Right hindlimb (tissue), 1 donor: ENCODE measurements at places on chromosomes 12 and 14.

DNA sequence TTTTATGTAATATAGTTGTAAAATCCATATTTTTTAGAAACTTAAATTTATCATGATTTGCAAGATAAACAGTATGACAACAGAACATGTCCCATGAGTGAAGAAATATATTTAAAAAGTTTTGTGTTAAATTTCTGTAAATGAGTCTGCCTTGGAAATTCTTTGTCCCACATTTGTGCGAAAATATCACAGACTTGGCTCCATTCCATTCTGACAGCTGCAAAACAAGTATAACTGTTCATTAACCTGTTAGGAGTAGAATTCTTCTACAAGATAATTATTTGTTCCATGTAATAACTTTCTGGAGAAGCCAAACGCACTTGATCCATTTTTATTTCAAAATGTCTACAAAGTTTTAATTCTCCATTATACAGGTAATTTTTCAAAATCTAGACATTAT, 37.9 kb downstream of the MDM1 start:
- no peak for DNase-seq

DNA sequence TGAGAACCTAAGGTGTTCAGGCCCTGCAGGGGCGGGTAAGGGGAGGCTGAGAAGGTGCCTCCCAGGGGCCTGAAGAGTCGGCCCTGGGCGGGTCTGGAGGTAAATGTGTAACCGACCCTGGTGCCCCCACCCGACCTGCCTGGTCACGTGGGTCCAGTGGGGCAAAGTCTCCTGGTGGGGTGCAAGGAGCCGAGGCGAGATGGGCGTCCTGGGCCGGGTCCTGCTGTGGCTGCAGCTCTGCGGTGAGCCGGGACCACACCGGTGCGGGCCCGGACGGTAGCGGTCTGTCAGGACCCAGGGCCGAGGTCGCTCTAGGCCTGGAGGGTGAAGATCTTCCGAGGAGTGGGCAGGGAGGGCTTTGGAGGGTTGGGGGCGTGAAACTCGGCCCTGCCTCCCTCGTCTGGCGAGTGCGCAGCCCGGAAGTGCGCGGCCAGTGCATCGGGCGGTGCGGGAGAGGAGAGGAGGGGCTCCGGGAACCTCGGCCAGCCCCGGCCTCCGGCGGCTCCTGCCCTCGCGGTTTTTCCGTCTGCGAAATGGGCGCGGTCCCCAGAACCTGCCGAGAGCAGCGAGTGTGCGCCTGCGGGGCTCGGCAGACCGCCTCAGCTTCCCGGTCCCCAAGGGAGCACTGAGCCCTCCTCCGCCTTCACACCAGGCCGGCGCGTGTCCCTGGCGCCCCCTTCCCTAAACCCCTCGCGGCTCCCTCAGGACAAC, at the start of gene AMN:
Gene AMN (plus strand): TSS at position 174 of the 711 bp plus-strand sequence. CDS start 26 bp downstream, at position 200.
- DNase-seq = no peak

DNA sequence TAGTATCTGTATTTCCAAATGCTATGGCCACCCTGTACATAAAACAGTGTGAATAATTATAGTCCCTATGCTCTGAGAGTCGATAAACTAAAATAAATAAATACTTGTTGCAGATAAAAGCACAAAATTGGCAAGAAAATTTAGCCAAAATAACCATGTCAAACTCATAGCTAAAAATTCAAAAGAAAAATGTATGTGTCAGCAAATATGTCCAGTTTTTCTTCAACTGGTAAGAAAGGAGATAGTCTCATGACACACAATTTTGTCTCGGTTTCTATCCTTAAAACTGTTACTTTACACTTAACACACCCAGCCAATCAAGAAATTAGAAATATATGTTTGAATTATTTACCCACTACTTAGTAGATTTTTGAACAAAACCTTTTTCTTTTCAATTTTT, 145.6 kb upstream of the FSCB start:
- no peak for DNase-seq

DNA sequence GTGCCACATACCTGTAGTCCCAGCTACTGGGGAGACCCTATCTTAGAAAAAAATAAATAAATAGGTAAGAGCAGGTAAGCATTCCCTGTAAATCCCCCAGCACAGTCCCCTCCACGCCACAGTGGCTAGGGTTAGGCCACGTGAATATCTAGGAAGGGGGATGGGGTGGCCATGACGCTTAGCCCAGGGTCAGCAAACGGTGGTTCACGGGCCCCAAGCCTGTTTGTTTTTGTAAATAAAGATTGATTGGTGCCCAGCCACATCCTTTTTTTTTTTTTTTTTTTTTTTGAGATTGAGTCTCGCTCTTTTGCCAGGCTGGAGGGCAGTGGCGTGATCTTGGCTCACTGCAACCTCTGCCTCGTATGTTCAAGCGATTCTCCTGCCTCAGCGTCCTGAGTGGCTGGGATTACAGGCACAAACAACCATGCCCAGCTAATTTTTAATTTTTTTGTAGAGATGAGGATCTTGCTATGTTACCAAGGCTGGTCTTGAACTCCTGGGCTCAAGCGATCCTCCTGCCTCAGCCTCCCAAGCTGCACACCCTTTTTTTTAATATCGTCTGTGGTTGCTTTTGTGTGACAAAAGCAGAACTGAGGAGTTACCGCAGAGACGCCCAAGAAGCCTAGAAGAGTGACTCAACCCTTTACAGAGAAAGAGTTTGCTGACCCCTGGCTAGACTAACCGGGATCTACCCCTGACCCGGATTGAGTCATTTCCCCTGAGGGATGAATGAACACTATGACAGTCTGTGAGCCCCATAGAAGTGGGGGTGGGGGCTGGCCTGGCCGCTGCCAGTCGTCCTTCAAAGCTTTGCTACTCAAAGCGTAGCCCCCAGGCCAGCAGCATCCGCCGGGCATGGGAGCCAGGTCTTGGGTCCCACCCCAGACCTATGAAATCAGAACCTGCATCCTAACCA, 113.7 kb upstream of the NCOR2 start:
- peak; percentile 65 for DNase-seq

GRCh38 chr12:52137746-52138145, 54.1 kb downstream of the KRT80 start:
- DNase-seq = peak; percentile 10

- DNase-seq = no peak
Observed at GRCh38 chr12:82746668-82747067, 60.0 kb downstream of the TMTC2 start.

DNA sequence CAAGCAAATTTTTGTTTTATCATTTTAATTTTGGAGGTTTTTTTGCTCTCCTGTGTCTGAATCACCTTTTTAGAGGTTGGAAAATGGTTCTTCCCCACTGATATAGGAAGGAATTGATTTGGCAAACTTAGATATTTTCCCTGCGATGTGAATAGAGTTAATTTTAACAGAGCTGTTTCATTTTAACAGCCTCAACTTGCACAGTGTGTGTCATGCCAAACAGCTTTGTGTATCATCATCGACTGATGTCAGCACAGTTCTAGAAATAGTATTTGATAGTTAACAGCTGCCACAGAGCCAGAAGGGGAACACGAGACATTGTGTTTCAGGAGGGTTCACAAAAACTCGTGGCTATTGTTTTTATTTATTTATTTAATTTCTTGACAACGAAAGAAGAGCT, 243.1 kb upstream of the FOXN3 start:
- peak; percentile 51 for DNase-seq

- DNase-seq = no peak
Observed at GRCh38 chr12:51675071-51675803, 84.2 kb downstream of the SCN8A start.

GRCh38 chr12:118359541-118359915, 13.2 kb downstream of the TAOK3 start:
- DNase-seq = no peak

DNA sequence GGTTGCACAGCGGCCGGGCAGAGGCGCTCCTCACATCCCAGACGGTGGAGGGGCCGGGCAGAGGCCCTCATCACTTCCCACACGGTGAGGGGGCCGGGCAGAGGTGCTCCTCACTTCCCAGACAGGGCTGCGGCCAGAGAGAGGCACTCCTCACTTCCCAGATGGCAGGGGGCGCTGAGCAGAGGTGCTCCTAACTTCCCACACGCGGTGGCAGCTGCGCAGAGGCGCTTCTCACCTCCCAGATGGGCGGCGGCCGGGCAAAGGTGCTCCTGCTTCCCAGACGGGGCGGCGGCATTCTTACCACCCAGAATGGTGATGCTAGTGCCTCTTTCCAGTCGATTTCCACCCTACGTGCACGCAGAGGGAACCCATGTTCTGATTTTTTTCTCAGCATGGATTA, 304.4 kb downstream of the RGS6 start:
- DNase-seq = no peak

- DNase-seq = no peak
Observed at GRCh38 chr12:55822228-55822627, 4.4 kb downstream of the ORMDL2 start.

DNA sequence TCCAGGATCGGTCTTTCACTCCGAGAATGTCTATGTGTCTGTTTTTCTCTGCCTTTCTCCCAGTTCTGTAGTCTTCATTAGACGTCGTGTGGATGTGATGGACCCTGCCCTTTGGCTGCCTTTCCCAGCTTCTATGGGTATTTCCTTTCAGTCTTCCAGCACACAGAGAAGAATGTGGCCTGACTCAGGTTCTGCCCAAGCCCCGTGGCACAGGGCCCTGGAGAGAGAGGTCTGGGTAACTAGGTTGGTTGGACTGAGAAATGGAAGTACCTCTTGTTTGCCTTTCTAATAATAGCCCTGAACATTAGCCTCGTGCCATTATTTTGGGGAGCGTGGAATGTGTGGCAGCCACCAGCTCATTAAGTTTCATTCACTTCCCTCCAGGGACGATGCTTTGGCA, 3.8 kb downstream of the FOXJ2 start:
- DNase-seq = peak; percentile 31

DNA sequence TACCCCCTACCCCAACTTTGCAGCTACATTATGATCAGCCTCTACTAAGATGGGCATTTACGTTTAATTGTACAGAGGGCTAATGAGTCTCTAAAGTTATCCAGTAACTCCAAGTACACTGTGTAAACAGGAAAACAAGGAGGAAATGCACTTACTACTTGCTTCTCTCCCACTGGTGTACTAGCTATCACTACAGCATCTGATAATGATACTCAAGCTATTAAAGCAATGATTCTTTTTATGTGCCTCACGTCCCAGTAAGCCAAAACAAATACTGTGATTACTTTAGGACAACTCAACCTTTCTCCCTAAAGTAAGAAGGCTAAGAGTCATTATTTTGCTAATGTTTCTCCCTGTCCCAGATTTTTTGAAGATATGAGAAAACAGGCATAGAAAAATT, 128.6 kb upstream of the CCDC175 start:
- DNase-seq = no peak

- DNase-seq = no peak
Observed at GRCh38 chr12:120054293-120054692, 62.3 kb downstream of the RAB35 start.

- peak; percentile 77 for DNase-seq
Observed at GRCh38 chr12:47377414-47378221, 297.9 kb upstream of the AMIGO2 start.

DNA sequence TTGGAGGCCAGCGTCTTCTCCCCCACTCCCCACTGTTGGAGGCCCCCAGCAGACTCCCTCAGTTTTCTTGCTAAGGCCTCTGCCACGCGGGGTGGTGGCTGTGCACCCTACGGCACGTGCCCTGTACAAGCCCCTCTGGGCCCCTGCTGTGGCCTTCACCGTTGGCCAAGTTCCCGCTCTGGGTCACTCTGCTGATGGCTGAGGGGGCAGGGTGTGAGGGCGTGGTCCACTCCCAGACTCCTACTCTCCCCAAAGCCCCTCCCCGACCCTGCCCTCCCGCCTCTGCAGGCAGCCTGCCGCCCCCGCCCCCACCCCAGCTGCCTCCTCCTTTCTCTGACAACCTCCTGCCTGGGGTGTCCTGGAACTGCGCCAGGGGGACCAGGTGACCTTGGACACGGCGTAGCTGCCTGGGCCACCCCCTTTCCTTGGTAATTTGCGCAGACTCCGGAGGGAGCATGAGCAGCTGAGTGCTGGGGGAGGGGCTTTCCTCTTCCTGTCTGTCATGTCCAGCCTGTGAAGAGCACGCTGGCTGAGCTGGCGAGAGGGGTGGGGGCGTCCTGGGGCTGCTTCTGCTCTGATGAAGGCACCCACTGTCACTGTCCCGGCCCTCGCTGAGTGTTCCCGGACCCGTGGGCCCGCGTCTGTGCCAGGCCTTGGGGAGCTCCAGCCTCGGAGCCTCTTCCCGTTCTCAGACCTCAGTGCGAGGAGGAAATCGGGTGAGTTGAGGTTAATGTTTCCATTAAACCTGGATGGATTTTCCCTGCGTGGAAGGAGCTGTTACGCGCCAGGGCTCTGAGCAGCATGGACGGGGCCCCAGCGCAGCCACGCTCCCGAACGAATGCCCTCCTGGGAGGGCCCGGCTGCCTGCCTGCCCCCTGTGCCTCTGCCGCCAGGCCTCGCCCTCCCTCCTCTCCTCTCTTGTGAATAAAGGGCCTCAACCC, 85.0 kb downstream of the KIF26A start:
- DNase-seq = peak; percentile 86

DNA sequence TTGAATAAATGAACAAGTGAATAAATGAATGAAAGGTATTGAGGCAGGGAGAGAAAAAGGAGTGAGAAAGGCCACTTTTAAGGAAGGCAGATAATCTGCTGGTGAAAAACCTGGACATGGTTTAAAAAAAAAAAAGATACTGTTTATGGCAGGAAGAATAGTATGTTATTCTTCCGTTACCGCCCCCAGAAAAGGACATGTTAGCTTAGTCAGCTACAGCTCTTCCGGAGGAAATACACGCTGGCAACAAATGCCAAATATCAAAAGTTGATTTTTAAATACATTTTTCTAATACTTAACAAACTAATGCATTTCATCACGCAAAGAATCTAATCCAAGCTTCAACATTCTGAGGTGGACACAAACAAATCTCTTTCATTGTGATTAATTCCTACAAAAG, 43.2 kb downstream of the SLC5A8 start:
- no peak for DNase-seq

DNA sequence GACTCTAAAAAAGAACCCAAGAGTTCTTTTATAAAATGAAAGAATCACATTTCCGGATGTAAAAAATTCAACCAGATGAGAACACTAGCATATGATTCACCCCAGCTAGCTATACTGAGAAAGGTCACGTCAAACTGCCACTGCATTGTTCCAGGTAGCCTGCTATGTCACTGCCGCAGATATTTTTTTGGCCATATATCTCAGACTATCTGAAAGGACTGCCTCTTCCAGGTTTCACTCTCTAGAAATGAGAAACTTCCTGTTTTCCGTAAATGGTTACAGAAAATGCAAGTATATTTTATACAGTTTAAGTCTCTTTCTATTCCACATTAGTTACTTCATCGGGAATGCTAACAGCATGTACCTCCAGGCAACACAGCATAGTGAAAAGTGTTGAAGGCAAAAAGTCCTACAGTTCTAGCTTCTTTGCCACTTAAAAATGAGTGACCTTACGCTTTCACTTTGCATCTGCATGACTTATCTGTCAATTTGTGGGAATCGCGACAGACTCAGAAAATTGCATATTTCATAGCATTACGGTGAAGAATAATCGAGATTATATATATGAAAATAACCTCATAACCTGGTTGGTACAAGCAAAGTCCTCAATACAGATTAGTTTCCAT, 105.2 kb downstream of the MED13L start:
- DNase-seq = no peak

DNA sequence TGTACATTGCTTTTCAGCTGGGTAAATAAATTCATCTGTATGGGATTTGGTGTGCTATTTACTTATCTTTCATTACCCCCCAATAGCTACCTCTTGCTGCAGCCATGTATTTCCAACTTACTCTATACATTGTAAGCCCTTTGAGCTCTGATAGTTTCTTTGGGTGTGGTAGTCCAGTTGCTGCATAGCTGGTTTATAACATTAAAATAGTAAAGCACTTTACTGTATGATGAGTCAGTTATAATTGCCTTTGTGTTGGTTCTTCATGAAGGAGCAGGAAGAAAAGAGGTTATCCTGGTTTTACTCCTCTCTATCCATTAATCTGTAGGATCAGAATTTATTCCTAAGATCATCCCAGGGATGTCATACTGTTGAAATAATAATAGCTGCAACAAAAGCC, 15.7 kb downstream of the TBC1D30 start:
- no peak for DNase-seq

- DNase-seq = no peak
Observed at GRCh38 chr12:110304061-110304551, 23.1 kb downstream of the ATP2A2 start.
